Thymus (tissue), 14 donors: ENCODE measurements at places on chromosomes 4 and X. TPM values are rescaled to one million over a fixed set of nuclear protein-coding genes. Genes with fewer than 3 reads are reported as not detected.

DNA sequence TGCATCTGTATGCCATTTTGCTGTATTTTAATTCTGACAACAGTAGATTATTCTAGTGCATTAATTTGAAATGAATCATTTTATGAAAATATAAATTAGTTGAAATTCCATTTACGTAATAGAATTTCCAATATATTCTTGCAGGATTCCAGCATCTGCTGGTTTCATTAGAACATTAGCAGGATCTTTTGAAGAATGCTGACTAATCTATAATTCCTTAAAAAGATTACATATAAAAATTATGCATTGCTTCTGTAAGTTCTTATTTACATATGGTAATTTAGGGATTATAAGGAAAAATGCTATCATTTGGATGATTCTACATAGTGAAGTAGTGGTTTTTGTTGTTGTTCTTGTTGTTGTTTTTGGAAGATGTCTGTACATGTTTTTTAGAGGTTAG is 182.2 kb upstream of the GNPDA2 start:
- no peak for DNase-seq

GRCh38 chrX:42422961-42423360 is 355.0 kb downstream of the PPP1R2C start:
- no peak for DNase-seq

- DNase-seq = no peak
Measured at GRCh38 chrX:13570261-13570605, 832 bp downstream of the EGFL6 start.

- DNase-seq = no peak
Measured at GRCh38 chr4:147339100-147339499, 141.8 kb upstream of the EDNRA start.

- DNase-seq = no peak
Measured at GRCh38 chr4:69860521-69861298, 765 bp upstream of the SULT1E1 start.

DNA sequence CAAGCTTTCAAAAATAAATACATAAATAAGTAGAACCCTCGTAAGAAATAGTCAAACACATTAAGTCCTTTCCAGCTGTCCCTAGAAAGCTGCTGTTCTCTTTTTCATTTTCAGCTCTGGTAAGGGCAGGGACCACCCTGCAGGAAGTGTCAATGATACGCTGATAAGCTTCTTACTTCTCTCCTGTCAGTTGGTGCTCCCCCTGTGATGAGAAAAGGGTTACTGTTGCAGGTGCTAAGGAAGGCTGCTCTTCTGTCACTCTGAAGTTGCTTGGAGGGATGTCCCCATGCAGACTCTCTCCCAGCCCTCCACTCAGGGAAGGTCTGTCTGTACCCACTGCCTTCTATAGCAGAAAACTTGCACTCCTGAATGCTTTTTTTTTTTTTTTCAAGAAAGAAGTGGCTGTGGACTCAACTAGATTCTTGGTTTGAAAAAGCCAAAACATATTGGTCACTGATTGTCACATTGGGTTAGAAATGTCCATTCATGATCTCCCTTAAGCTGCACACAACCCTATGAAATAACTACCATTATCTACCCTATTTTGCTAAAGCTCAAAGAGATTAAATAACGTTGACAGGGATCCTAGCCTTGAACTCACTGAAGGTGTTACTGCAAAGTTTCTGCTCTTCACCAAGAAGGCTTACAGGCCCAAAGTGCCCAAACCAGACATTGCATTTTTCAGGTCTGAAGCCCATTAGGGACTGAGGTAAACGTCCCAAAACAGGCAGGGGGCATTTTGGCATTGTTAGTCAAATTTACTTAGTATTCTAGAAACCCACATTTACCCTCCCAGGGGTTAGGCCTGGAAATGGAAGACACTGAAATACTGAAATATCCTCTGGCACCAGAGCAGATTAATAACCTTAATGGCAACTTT is 1.2 kb downstream of the CXCL3 start:
- peak; percentile 74 for DNase-seq

DNA sequence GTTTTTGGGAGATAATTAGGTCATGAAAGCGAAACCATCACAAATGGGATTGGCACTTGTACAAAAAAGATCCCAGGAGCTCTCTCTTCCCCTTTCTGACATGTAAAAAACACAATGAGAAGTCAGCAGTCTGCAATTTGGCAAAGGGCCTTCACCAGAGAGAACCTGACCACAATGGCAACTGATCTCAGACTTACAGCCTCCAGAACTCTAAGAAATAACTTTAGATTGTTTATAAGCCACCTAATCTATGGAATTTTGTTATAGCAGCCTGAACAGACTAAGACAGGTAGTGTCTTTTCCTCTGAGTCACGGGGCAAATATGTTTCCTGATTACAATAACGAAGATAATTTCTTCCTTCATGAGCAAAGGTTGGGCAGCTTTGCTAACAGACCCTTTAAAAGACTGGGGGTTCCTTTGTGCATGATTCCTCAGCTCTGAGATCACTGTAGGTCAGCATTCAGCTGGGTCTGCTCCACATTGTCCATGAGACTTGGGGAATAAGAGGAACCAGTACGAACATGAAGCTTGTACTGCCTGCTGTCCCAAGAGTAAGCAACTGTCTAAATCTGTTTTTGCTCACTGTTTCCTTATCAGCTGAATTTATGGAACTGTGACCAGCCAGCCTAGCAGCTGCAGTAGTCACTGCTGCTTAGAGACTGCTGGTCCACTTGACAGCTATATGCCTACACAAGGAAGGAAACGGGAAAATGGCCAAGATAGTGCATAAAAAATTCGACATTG is 191.6 kb downstream of the ANAPC10 start:
- DNase-seq = no peak

GRCh38 chr4:152515678-152516077 is 20.2 kb downstream of the FBXW7 start:
- no peak for DNase-seq

GRCh38 chrX:29852767-29853166 is 362.6 kb upstream of the MAGEB2 start:
- no peak for DNase-seq

DNA sequence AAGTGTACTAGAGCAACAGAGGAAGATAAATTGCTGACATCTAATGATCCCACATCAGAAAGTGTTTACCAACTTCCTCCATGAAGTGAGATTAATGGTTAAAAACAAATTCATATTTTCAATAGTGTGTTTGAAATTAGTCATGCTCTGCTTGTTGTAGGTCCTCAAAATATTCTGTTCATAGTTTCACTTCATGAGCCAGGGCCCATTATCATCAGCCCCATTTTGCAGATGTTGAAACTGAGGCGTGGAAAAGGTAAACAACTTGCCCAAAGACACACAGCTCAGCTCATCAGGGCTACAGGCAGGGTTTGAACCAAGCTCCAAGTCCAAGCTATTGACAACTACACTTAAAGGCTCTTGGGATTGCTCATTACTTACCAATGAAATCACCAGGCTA is 103.5 kb upstream of the PPARGC1A start:
- DNase-seq = no peak

DNA sequence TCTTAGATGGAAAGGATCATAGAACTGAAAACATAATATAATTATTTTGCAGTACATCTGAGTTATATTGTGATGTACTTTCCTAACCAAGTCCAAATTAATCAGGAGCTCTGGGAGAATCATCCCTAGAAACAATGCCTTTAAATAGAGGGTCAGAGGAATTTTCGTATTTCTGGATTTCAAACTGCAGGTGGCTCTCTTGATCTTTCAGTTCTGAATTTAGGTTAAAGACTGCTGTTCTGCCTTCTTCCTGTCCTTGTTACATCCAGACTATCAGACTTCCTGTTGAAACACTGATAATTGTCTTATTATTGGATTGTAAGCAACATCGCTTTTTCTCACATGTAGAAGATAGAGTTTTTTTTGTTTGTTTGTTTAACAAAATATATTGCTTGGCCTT is 142.7 kb downstream of the RPA4 start:
- no peak for DNase-seq

DNA sequence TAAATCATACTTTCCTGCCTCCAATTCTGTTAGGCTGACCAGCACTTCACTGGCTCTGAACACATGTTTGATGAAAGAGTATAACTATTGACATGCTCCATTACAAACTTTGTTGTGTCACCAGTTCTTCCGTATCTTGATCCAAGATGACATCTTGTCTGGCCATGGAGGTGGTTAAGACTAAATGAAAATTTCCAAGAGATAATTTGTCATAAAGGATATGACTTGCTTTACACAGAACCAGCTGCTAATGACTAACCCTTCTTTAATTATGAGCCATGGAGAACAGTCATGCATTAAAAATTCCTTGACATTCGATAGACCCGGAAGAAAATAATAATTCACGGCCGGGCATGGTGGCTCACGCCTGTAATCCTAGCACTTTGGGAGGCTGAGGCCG is 17.7 kb upstream of the N4BP2 start:
- DNase-seq = no peak

- DNase-seq = no peak
Measured at GRCh38 chr4:149441338-149441737, 374.3 kb downstream of the IQCM start.

DNA sequence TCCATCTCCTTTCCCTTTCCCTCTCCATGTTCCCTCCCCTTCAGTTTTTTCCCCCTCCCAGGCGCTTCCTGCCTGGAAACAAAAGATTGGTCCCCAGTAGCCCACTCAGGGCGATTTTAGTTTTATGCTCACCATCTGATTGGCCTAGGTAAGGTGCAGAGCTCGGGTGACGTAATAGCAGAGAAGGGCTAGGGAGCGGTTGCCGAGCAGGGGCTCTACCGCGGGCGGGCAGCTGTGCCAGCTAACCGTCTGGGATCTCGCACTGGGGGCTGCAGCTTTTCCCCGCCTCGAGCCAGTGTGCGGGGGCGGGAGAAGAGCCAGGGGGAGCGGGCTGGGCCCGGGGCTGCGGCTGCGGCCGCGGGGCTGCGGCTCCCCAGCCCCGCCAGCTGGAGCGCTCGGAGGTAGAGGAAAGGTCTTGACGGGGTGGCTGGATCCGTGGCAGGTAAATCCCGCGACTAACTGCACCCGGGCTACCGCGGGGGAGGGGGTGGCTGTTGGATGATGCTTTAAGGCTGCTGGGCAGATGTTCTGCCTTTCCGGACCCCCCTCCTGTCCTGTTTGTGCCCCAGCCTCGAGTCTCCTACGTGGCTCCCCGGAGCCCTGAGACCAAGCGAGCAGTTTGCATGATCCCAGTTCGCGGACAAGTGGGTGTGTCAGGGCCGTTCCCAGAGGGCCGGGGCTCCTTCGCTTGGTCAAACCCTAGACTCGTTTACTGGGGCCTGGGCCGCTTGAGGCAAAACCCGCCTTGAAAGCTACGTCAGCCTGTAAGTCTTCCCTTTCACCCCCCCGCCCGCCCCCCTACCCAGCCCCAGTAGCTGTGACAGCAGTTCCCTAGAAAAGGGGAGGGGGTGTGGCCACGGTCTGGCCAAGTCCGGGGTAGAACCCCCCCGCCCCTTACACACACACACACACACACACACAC is at the start of gene PAK3:
Gene PAK3 (plus strand): TSS at position 218 of the 922 bp plus-strand sequence. CDS start 26,913 bp downstream, outside the sequence.
- no peak for DNase-seq

- peak; percentile 1 for DNase-seq
Measured at GRCh38 chr4:96352051-96352517, 512.2 kb downstream of the PDHA2 start.

- DNase-seq = no peak
Measured at GRCh38 chr4:85862896-85863295, 387.9 kb downstream of the ARHGAP24 start.

CXXC4 gene
- 0.57 TPM for polyA plus RNA-seq

MAB21L2 gene
- polyA plus RNA-seq = 0.82 TPM

ZXDA gene
- polyA plus RNA-seq = 1.1 TPM

FAM9C gene
- 0.07 TPM for polyA plus RNA-seq

HSD17B13 gene
- polyA plus RNA-seq = 0.43 TPM

NKX6-1 gene
- polyA plus RNA-seq = 0.07 TPM

TRIM61 gene
- polyA plus RNA-seq = 1.3 TPM

SLC10A3 gene
- polyA plus RNA-seq = 21.6 TPM
